ENCODE measurements at places on chromosomes 16 and 17.
A peak's percentile ranks its signal among the peaks of the same experiment; 100 is the strongest.

- DNase-seq, result no peak
Measured at GRCh38 chr17:51888816-51889215, 269.7 kb downstream of the CA10 start.

GRCh38 chr16:10121491-10121890, 60.7 kb downstream of the GRIN2A start:
- no peak for DNase-seq

GRCh38 chr16:80387318-80387921, 153.4 kb upstream of the DYNLRB2 start:
- DNase-seq, result no peak

- no peak for DNase-seq
Measured at GRCh38 chr17:44898768-44899073, 524 bp downstream of the EFTUD2 start.

GRCh38 chr17:50657627-50658026, 22.9 kb downstream of the ABCC3 start:
- no peak for DNase-seq

DNA sequence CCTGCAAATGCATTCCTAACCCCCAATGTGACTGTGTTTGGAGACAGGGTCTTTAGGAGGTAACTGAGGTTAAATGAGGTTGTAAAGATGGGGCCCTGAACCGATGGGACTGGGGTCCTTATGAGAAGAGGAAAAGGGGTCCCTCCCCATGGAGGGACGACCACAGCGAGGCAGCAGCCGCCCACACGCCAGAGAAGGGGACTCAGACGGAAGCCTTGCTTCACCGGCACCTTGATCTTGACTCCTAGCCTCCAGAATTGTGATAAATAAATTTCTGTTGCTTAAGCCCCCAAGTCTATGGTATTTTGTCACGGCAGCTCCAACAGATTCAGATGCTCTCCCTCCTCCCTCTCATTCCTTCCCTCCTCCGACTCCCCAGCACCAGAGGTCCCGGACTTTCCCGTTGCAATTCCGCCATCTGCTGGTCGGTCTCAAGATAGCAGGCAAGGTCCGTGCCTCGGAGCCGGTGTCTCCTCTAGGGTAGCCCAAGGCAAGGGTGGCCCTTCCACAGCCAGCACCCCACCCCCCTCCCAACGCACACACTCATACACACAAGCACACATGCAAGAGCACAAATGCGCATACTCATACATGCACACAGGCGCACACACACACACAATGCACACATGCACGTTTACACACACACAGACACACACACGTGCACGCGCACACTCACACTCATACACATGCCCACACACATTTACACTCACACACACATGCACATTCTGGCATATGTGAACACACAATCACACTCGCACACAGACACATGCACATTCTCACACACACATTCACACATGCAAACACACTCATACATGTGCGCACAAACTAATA, 23.1 kb upstream of the C16orf78 start:
- DNase-seq, result peak; percentile 10

- peak; percentile 87 for DNase-seq
Measured at GRCh38 chr17:47176389-47176826, 12.7 kb downstream of the CDC27 start.

DNA sequence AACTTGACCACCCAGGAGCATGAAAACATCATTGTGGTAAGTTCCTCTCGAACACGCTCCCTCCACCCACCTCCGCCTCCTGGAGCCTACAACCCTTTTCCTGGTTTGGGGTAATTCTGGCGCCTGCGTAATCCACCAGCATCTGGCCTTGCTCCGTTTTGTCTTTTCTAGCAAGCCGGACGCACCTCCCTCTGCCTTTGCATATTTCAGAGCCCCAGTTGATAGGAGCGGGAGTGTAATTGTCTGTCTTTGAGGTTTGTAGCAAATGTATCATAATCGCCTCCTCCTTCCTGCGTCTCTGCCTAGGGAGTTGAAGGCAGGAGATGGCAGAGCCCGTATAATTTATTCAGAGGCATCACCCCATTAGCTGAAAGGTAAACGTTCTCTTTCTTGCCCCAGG, 121.3 kb upstream of the PLCG2 start:
- DNase-seq, result peak; percentile 57

GRCh38 chr17:27157898-27158297, 136.0 kb upstream of the WSB1 start:
- DNase-seq, result no peak

- no peak for DNase-seq
Measured at GRCh38 chr17:5541610-5542202, 42.6 kb downstream of the NLRP1 start.

DNA sequence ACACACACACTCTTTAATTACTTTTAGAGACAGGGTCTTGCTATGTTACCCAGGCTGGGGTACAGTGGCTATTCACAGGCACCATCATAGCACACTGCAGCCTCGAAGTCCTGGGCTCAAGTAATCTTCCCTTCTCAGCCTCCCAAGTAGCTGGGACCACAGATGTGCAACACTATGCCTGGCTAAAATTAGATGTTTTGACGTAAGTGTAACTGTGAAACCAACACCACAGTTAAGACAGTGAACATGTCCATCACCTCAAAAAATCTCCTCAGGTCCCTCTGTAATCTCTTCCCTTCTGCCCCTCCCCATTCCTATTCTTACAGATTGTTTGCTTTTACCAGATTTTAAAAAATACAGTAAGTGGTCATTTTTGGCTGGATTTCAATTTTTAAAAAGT, 66.7 kb downstream of the RPGRIP1L start:
- DNase-seq, result no peak

DNA sequence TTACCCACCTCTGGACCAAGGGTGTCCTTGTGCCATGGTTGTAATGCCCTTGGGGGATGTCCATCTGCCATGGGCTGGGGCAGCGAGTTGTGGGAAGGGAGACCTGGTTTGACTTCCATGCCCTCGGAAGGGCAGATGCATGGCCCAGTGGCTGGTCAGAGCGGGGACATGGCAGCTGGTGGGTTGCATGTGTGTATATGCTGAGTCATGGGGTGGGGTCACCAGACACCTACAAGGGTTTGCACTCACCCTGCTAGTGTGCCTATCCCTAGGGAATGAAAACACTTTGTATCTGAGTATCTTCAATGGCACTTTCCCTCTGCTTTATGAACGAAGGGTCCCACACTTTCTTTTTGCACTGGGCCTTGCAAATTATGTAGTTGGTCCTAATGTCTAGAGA, 10.6 kb upstream of the HNF1B start:
- DNase-seq, result no peak

DNA sequence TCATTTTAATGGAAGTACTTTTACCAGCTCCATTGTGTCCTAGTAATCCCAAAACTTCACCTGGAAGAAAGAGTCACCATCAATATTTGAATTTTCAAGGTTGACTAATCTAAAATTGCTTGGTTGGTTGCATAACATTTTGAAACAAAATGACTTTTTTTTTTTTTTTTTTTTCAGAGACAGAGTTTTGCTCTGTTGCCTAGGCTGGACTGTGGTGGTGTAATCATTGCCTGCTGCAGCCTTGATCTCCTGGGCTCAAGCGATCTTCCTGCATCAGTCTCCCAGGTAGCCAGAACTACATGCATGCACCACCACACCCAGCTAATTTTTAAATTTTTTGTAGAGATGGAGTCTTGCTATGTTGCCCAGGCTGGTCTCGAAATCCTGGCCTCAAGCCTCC, 12.6 kb upstream of the ABCA6 start:
- no peak for DNase-seq

DNA sequence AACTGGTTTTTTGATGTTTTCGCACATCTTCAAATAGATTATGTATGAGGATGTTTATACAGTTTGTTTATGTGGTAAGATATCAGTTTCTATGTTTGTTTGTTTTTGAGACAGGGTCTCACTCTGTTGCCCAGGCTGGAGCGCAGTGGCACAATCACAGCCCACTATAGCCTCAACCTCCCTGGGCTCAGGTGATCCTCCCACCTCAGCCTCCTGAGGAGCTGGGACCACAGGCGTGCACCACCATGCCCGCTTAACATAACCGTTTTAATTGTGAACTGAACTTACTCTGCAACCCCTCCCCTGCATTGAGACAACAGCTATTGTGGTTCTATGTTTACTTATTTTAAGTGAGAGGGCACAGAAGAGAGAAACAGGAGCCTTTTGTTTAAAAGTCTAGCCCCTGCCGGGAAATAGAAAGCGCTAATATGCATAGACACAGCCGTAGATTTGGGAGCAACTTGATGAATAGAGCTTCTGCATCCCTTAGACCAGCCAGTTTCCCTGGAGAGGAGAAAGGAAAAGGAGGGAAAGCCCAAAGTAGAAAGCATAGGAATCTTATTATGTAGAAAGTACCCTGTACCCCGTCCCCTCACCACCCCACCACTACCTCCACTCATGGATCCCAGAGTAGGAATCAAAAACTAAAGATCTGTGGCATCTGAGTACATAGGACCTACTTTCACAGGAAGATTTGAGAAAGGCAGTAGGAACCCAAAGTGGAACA, 19.6 kb upstream of the APPBP2 start:
- peak; percentile 16 for DNase-seq

DNA sequence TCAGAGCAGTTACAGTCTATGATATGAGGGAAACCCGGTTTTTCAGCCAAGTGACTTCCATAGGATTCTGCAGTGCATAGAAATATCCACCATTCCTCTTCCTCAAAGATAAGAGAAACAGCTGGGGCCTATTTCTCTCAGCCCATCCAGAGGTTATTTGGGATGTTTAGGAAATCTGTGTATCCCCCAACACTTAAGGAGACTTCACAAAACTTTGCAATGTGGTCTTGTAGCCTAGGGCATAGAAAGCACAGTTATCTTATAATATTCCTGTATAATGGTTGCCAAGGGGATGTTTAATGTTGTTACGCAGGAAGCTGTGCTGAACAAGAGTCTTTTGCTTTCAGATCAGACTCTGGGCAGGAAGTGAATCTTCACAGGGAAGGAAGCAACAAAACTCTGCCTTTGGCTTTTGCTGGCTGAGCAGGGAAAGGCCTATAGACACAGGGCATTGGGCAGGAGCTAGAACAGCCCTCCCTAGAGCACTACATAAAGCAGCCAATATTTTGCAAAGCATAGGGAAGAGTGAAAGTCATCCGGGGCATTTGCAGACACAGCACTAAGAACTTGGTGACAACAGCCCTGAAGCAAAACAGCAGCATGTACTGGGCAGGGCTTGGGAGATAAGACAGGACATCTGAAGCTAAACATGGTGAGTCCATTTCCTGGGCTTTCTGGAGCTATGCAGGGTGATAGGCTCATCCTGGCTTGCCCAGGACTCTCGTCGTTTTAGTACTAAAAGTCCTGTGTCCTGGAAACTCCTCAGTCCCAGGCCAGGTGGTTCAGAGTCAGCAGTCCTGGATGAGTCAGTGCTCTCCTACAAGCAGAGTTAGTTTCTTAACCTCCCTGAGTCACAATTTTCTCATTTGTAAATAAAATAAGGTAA, 18.7 kb upstream of the BEAN1 start:
- peak; percentile 41 for DNase-seq

DNA sequence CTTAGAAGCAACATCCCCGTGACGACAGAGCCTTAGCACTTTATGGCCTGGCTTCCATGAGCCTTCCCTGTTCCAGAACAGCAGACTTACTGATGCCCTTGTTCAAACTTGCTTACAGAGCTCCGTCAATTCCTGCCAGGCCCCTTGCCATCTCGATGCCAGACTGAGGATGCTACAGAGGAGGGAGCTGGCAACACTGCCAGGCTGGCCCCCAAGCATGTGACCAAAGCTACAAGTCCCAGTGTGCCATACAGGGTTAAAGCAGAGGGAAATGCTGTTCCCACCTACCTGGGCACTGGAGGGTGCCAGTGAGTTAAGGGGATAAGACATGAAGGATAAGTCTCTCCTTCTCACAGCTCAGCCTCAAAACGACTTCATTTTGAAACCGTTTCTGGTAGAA, 33.5 kb upstream of the SREBF1 start:
- no peak for DNase-seq

GRCh38 chr16:2323701-2324100, 16.8 kb downstream of the ABCA3 start:
- no peak for DNase-seq

DNA sequence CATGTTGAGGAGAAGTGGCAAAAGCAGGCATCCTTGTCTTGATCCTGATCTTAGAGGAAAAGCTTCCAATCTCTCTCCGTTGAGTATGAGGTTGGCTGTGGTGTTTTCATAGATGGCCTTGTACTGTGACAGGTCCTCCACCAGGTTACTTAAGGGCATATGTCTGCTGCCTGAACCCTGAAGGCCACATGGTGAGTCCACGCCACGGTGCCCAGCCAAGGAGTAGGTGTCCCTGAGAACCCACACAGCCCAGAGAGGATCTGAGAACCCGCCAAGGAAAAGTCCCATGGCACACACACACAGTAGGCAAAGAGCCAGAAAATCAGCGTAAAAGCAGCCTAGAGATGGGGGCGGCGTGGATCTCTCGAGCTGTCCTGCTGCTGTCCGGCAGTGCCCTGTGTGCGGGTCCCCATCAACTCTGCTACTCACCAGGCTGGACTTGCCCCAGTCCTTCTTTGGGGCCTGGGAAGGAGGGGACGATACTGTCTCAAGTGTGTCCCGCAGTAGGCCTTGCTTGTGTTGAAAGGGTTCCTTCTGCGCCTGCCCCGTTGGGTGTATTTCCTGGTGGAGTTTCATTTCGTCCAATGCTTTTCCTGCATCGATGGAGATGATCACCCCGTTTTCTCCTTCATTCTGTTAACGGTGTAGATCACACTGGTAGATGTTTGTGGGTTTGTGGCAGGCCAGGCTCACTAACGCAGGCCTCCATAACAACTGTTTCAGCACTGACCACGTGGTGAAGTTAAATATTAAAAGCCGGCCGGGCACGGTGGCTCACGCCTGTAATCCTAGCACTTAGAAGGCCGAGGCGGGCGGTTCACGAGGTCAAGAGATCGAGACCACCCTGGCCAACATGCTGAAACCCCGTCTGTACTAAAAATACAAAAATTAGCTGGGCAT, 90.8 kb upstream of the DNAH17 start:
- no peak for DNase-seq

- DNase-seq, result no peak
Measured at GRCh38 chr16:88287219-88287618, 95.5 kb upstream of the ZNF469 start.

- no peak for DNase-seq
Measured at GRCh38 chr16:53465606-53466280, 31.5 kb downstream of the RBL2 start.

- DNase-seq, result no peak
Measured at GRCh38 chr16:4597174-4597573, 17.5 kb downstream of the UBALD1 start.

DNA sequence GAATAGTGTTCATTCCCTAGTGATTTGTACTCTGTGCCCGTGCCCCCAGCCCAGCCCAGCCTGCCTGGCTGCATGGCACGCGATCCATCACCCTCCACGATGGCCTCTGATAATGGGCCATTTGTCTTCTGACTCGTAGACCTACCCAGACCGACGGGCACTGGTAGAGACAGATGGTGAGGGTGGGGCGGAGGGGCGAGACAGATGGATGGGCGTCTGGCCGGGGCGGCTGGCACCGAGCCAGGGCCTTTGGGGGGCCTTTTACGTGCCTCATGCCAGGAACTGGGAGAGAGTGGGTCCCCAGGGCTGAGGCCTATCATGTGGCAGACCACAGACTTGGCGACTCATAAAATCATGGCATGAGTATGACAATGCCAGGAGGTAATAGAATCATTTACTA, 25.4 kb downstream of the CRHR1 start:
- DNase-seq, result no peak

Data from NCI-H526 treated with DMSO at 0.1 percent for 48 hours (cell line).